Pancreas (tissue), 10 donors: ENCODE measurements at places on chromosomes 11 and 22. TPM values are rescaled to one million over a fixed set of nuclear protein-coding genes. Genes with fewer than 3 reads are reported as not detected.
A peak's percentile ranks its signal among the peaks of the same experiment; 100 is the strongest.

Gene KDM4D
- 0.15 TPM for polyA plus RNA-seq

Gene TPCN2
- 11.2 TPM for polyA plus RNA-seq

Gene KRTAP5-11
- 0.28 TPM for polyA plus RNA-seq

Gene CRYBB3
- polyA plus RNA-seq = 0.72 TPM

Gene NAV2
- 10.7 TPM for polyA plus RNA-seq

DNA sequence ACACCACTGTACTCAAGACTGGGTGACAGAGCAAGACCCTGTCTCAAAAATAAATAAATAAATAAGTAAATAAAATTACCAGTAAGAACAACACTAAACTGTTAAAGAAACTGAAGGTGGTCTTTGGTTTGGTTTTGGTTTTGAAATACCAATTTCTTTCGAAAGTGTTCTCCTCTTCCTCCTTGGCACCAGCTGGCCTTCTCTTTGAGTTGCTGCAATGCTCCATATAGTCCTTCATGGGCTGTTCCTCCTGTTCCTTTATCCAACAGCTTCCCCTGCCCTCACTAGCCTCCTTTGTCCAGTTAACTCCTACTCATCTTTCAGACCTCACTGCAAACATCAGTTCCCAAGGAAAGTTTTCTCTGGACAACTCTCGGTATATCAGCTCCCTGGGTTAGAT, 5.0 kb upstream of the UVRAG start:
- DNase-seq = no peak

- peak; percentile 33 for DNase-seq
These were observed 10.7 kb downstream of the LRFN4 start for GRCh38 chr11:66867425-66868040.

DNA sequence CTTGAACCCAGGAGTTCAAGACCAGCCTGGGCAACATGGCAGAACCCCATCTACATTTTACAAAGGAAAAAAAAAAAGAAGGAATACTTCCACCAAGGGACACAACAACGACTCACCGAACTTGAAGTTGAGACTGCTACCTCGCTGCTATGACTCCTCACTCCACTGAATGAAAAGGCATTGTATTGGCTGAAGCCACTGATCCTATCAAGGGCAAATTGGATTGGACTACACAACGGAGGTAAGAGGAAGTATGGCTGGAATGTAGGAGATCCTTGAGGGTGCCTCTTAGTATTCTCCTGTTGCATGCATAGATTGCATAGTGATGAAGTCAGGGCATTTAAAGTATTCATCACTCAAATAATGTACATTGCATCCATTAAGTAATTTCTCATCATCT, 97.9 kb downstream of the CWF19L2 start:
- no peak for DNase-seq

GRCh38 chr11:64088162-64089026, 52.7 kb downstream of the FLRT1 start:
- DNase-seq = no peak

GRCh38 chr11:109112821-109113280, 309.1 kb upstream of the C11orf87 start:
- DNase-seq = peak; percentile 24

- no peak for DNase-seq
These were observed 1154.6 kb downstream of the JRKL start for GRCh38 chr11:97544431-97544830.

- no peak for DNase-seq
These were observed 22.3 kb downstream of the SHANK3 start for GRCh38 chr22:50694766-50695420.

DNA sequence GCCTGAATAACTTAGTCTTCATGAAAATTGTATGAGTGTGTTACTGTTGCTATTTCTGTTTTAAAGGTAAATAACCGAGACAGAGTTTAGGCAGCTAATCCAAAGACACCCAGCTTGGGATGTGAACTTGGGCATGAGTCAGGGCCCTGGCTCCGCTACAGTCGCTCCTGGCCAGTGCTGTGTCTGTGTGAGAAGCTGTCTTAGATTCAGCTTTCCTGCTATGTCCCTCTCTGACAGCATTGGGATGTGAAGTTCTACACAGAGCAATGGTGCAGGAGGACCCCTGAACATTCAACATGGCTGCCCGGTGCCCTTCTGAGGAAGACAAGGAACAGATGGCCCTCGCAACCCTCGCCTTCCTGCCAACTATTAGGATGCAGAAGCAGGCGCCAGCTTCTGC, 49.4 kb downstream of the GALNT18 start:
- DNase-seq = no peak

- DNase-seq = no peak
These were observed 34.7 kb upstream of the TMPRSS4 start for GRCh38 chr11:118042141-118042540.

DNA sequence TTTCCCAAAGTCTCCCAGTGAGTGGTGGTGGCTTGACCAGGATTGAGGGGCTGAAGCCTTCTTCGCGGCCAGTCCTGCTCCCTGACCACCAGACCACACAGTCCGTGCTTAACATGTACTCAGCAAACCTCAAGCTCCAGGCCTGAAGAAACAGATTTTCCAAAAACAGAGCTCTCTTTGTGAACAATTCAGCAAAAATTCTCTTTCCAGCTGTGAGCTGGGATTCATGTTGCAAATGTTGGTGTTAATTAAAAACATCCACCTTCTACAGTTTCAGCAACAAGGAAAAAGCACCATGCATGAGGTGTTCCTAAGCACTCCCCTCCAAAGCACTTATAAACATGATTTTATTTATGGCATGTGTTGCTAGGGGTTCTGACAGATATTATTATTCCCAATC, 129.5 kb downstream of the ETS1 start:
- no peak for DNase-seq
